ENCODE measurements at places on chromosomes 5 and 9.

GRCh38 chr5:167634432-167634831 lies 657.0 kb upstream of the WWC1 start:
- no peak for DNase-seq

GRCh38 chr5:5685737-5686136 lies 263.3 kb downstream of the ICE1 start:
- no peak for DNase-seq

DNA sequence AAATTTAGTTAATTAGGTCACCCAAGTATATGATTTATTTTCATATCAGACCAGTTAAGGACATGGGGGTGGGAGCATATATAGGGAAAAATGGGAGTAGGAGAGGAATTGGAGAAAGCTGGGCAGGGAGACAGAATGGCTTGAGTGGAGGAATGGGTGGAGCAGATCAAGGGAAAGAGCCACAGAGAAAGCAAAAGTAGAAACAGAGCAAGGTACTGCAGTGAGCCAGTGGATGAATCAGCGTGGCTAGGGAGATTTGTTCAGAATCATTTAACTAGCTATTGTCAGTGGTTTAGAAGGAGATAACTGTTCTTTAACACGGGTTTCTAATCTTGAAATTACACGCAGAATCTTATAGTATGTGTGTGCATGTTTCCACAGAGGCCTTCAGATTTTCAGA lies 37.4 kb downstream of the SNX24 start:
- no peak for DNase-seq

GRCh38 chr5:170444969-170445505 lies 55.9 kb upstream of the KCNMB1 start:
- no peak for DNase-seq

DNA sequence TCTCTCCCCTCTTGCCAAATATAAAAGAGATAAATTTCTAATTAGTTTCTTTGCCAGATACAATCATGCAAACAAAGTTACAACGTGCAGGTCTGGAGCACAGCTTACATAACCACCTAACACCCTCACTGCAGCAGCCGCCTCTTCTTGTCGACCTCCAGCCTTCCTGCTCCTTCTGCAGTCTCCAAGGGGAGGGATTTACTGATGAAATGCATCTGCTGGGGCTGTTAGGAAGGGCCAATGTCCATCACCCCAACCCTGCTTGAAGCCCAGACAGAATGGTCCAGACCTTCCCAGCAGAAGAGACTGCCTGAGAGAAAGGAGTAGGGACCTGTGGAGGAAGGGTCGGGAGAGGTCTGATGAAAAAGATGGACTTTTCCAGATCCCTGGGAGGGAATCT lies 15.2 kb downstream of the KCNV2 start:
- DNase-seq = no peak

GRCh38 chr5:35483780-35484179 lies 133.9 kb upstream of the SPEF2 start:
- DNase-seq = no peak

- DNase-seq = no peak
Observed at GRCh38 chr9:100600521-100601079, 22.7 kb downstream of the CAVIN4 start.

DNA sequence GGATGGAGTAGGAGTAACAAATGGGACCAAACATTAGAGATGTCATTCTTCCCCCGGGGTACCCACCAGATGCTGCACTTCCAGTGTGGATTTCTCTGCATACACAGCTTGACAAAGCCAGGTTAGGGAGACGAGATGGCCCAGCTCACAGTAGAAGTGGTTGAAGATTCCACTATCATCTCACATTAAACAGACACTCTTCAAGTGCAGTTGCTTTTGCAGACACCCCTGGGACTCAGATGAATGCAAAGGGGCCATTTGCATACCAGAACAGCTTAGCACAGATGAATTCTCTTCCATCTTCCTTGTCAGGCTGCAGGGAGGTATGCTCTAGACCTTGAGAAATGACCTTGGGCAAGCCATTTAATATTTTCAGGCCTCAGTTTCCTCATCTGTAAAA lies 12.6 kb upstream of the C5orf58 start:
- DNase-seq = no peak

DNA sequence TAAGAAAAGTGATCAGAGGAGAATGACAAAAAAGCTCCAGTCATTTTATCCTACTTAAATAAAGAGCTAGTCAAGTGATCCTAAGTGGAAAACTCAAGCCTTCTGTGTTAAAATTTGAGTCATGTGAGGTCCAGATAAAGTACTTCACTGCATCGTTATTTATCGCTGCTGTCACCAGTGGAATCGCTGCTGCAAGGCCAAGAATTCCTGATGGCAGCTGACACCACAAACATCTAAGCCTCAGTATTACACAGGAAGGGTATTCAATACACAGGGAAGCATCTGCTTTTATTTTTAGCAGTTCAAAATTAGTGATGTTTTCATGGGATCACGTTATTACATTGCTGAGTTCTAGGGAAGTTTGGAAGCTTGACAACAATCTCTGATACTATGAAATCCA lies 190.3 kb downstream of the GOLPH3 start:
- no peak for DNase-seq

DNA sequence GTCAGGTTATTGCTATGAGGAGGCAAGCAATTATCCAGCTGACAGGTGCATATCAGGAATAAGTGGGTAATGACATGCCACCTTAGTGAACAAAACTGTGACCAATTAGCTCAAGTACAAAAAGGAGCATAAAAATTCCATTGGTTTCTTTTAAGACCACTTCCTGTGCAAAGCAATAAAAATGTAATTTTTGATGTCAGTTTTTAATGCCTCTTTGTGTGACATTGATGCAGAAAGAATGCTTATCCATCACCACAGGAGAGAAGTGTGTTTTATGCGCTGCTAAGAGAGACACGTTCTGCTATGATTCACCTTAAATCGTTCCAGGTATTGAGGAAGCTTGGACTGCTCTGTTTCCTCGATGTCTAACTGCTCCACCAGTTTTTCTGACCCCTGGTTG lies 96.7 kb downstream of the MRPS27 start:
- no peak for DNase-seq

- no peak for DNase-seq
Observed at GRCh38 chr5:80975065-80975464, 14.9 kb downstream of the RASGRF2 start.

DNA sequence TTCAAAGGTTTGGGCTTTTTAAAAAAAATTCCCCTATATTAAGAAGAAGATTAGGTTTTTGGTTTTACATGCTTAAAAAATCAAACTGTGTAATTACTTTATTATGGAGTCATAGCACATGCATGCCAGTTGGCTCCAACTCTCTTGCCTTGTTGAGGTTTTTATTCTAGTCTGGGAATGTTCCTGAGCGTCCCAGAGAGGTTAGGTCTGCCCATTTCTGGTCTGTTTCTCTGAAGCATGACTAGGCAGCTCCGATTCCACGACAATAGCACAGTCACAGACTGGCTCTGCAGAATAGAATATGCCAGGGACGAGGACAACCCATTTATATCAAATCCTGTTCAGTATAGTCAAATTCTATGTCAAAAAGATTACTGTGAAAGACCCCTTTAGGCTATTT lies 217.0 kb downstream of the PCSK5 start:
- DNase-seq = no peak

GRCh38 chr5:109413458-109413857 lies 3.7 kb upstream of the PJA2 start:
- no peak for DNase-seq

DNA sequence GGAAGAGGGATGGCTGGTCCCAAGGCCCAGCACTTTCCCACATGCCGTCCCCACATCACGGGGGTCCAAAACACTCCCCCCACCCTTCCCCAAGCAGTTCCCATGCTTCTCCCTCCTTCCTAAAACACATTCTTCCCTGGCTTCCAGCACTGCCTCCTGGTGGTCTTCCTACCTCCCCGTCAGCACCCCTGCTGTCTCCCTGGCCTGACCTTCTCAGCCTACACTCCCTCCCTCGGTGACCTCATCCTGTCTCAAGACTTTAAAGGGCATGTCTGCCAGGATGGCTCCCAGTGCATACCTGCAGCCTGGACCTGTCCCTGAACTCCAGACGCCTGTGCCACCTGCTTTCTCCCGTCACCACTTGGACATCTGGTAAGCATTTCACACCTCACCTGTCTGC lies 4.3 kb upstream of the NCS1 start:
- no peak for DNase-seq

- DNase-seq = no peak
Observed at GRCh38 chr5:102388235-102388634, 92.2 kb upstream of the SLCO4C1 start.

GRCh38 chr5:120382833-120383232 lies 81.3 kb upstream of the PRR16 start:
- DNase-seq = no peak

DNA sequence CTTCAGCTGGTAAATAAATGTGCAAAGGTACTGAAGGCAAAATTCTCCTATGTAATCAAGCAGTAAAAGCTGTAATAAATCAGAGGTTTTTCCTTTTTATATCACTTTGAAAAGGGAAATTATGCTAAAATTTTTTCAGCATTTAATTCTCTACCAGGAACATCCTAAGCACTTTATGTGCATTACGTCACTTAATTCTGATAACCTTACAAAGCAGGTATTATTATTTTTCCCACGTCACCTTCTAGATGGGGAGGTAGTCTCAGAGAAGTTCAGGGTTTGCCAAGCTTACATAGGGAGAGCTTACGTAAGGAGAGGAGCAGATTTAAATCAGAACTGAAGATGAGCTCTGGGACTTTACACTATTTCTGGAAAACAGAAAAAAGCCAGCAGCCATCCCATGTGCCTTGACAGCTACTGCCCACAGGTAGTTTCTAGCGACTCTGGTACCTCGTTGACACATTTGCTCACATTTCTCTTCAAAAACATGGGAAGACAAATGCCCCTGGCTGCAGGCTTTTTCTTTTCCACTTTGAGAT lies 79.0 kb upstream of the IFNK start:
- DNase-seq = no peak

GRCh38 chr5:133041157-133041784 lies 10.5 kb upstream of the HSPA4 start:
- no peak for DNase-seq

GRCh38 chr5:62328772-62329491 lies 22.9 kb downstream of the KIF2A start:
- no peak for DNase-seq

DNA sequence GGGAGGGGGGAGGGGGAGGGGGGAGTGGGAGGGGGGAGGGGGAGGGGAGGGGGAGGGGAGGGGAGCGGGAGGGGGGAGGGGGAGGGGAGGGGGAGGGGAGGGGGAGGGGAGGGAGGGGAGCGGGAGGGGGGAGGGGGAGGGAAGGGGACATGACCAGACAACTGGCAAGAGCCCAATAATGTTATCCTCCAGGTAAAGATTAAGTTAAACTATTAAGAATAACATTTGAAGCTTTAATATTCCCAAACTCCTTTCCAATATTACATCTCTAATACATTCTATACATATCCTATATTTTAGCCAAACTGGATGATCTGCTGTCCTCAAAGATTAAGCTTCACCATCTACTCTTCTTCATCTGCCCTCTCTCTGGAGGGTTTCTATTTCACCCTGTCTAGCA lies 25.8 kb downstream of the C5 start:
- no peak for DNase-seq

- DNase-seq = no peak
Observed at GRCh38 chr5:172716796-172717313, 54.1 kb downstream of the DUSP1 start.

GRCh38 chr5:158670201-158670600 lies 429.5 kb downstream of the EBF1 start:
- DNase-seq = no peak

DNA sequence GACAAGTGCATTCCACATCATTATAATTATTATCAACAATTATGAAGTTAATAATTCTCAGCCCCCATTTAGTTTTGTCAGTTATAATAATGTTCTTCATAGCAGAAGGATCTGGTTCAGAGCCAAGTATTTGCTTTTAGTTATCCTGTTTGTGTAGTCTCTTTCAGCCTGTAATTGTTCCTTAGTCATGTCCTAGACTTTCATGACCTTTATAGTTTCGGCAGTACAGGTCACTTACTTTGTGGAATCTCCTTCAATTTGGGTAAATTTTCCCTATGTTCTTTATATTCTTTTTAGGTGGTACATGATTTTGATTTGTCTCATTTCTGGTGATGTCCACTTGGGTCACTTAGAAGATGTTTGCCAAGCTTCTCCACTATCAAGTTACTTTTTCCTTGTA lies 34.3 kb downstream of the UBE2R2 start:
- DNase-seq = no peak

DNA sequence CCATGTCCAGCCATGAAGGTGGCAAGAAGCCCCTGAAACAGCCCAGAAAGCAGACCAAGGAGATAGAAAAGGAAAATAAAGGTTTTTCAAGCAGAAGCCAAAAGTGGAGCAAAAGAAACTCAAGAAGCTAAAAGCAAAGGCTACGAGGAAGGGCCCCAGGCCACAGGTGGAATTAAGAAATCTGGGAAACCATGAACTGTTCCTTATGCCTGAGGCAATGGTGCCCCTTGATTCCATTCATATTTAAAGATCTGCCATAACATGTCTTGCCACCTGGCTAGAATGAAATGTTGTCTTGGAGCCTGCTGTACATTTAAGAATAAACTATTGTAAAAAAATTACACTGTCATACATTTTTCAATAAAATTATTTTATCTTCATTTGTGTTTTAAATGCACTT lies 59.5 kb upstream of the TARS1 start:
- no peak for DNase-seq

DNA sequence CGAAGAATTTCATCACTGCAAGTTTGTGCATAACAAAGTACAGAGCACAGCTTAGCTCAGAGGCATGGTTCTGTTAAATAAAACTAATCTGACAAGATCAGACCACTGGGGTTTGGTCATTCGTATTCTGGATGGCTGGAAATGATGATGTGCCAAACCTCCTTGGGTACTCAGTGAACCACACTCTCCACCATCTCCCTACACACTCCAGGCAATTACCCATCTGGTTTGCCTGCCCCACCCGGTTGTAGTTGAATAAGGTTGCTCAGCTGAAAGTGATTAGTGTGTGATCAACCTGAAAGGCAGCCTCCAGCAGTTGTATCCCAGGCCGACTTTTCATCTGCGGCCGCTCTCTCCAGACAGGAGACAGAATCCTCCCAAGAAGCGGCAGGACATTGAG lies 371.4 kb downstream of the TLE1 start:
- no peak for DNase-seq

- no peak for DNase-seq
Observed at GRCh38 chr5:118144540-118144939, 843.8 kb downstream of the DTWD2 start.

DNA sequence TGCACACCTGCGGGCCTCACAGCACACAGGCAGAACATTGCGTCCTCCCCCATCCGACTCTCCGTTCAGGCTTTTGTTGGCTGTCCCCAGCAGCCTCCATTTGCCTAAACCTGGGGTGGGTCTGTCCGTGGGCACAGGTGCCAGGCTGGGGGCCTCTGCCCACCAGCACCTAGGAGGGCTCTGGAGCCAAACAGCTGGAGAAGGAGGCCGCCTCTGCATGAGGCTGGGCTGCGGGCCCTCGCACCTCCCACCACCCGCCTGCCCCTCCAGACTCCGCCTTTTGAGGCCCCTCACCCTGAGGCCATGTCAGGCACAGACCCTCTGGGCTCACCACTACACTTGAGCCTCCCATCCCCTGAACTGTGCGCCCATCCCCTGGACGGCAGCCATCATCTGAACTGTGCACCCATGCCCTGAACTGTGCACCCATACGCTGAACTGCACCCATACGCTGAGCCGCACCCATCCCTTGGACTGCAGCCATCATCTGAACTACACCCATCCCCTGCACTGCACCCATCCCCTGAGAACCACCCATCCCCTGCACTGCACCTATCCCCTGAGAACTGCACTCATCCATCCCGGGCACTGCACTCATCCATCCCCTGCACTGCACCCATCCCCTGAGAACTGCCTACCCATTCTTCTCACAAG lies 98.0 kb upstream of the OTULINL start:
- DNase-seq = no peak

Measured in cortex of kidney (tissue), 1 donor.